Colonic mucosa (tissue), 4 donors: ENCODE measurements at places on chromosomes 3 and 15. TPM values are rescaled to one million over a fixed set of nuclear protein-coding genes. Genes with fewer than 3 reads are reported as not detected.

The SAMMSON gene
- total RNA-seq = not detected

The FEM1B gene
- total RNA-seq = 34.4 TPM

The BCL2A1 gene
- total RNA-seq = 1.5 TPM

The PYGO1 gene
- total RNA-seq = 0.30 TPM

The NUTM1 gene
- total RNA-seq = not detected

The ANKUB1 gene
- total RNA-seq = not detected

The COLQ gene
- 0.85 TPM for total RNA-seq

The IP6K1 gene
- total RNA-seq = 26.8 TPM

The XIRP1 gene
- not detected for total RNA-seq

The REC114 gene
- total RNA-seq = not detected

The SCN5A gene
- total RNA-seq = 0.32 TPM

The THRB gene
- total RNA-seq = 27.6 TPM

The PLA2G4E gene
- 0.67 TPM for total RNA-seq

The SLC2A2 gene
- 0.27 TPM for total RNA-seq

The IL16 gene
- total RNA-seq = 3.7 TPM

The PLXNA1 gene
- total RNA-seq = 19.3 TPM

The CADPS gene
- total RNA-seq = 2.9 TPM

The SGO1 gene
- 19.5 TPM for total RNA-seq

The ENTPD3 gene
- total RNA-seq = 0.22 TPM

The IQCF5 gene
- not detected for total RNA-seq

The RASGRP1 gene
- 0.96 TPM for total RNA-seq

The TMEM212 gene
- not detected for total RNA-seq

The SYNPR gene
- not detected for total RNA-seq

The UMPS gene
- 37.7 TPM for total RNA-seq

The PIK3CB gene
- 51.5 TPM for total RNA-seq

The PLIN1 gene
- 0.90 TPM for total RNA-seq

The FEZF2 gene
- total RNA-seq = not detected

The MYL3 gene
- total RNA-seq = not detected

The TUSC7 gene
- not detected for total RNA-seq

The ZNF197 gene
- 13.5 TPM for total RNA-seq

The SPTBN5 gene
- 2.3 TPM for total RNA-seq

The ITGB5 gene
- total RNA-seq = 74.8 TPM

The ITIH3 gene
- 0.82 TPM for total RNA-seq

The OXTR gene
- total RNA-seq = 1.8 TPM

The PLA2G4D gene
- total RNA-seq = 0.27 TPM
